NCI-H226 (cell line): ENCODE measurements at places on chromosomes 4 and X.
A peak's percentile ranks its signal among the peaks of the same experiment; 100 is the strongest.

GRCh38 chr4:163063891-163064290, 102.8 kb downstream of the NAF1 start:
- DNase-seq: no peak

DNA sequence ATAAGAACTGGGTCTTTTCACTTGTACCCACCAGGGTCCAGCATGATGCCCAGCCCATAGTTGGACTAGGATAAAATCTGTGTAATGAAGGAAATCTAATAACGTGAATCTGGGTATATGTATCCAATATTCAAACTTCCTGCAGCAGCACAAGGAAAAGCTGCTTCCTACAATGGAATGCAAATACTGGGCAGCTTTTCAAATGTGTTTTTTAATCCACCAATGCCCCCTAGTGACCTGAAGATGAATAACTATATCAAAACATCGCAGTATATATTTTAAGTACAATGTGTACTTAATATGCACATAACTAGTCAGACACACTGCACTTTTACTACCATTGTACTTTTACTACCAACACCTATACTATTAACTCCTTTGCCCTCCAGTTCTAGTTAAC, 5.3 kb downstream of the APOO start:
- DNase-seq: peak; percentile 13

GRCh38 chrX:10015723-10016518, 48.8 kb downstream of the CLDN34 start:
- no peak for DNase-seq

GRCh38 chr4:96525898-96526297, 686.0 kb downstream of the PDHA2 start:
- DNase-seq: peak; percentile 1

GRCh38 chrX:39238006-39238405, 436.7 kb downstream of the MID1IP1 start:
- DNase-seq: no peak

- no peak for DNase-seq
Measured at GRCh38 chr4:137526681-137527080, 5.6 kb downstream of the PCDH18 start.
